SK-N-DZ (cell line): ENCODE measurements at places on chromosomes 11 and 22.

DNA sequence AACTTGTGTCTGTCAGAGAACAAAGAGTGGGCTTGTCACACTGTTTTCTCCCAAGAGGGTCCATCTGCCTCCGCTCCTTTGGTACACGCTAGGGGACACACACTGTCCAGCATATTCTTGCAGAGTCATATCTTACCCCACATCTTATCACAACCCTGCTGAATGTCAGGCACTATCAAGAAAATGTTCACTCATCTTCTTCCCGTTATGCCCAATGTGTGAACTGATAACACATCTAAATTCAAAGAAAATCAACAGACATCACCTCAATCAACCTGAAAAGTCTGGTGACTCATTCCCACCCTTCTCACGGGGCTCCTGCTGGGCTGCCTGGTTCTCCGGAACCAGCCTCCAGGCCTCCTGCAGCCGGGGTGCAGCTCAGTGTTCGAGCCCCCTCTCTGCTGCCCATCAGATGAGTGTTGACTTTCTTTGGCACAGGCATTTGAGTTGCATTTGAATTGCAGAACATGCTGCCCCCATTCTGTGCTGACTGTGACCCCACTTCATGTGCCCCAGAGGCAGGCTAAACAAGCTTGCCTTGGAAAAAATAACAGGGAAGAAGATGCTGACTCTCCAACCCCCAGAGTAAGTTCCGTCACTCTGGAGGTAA is 19.4 kb downstream of the GRAP2 start:
- no peak for DNase-seq

GRCh38 chr11:44687388-44687787 is 39.4 kb upstream of the TSPAN18 start:
- no peak for DNase-seq

- DNase-seq: no peak
Measured at GRCh38 chr11:73216465-73216864, 1.6 kb upstream of the P2RY2 start.

- peak; percentile 35 for DNase-seq
Measured at GRCh38 chr11:111565114-111565720, 24.7 kb downstream of the LAYN start.

DNA sequence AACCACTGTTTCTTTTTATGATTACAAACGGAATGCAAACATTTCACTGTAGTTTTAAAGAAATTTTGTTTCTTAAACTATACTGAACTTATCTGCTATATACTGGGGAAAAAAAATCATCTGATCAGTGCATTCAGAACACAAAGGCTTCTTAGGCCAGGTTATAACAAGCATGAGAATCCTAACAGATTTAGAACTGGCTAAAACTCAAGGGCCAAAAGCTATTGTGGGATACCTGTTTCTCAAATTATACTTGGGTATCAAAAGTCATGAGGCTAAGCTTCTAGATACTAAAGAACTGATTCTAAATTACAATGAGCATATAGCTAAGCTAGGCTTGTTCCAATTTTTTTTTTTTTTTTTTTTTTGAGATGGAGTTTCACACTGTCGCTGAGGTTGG is 29.7 kb upstream of the CHRNA10 start:
- DNase-seq: no peak

- DNase-seq: no peak
Measured at GRCh38 chr11:44494785-44495184, 70.7 kb upstream of the CD82 start.

DNA sequence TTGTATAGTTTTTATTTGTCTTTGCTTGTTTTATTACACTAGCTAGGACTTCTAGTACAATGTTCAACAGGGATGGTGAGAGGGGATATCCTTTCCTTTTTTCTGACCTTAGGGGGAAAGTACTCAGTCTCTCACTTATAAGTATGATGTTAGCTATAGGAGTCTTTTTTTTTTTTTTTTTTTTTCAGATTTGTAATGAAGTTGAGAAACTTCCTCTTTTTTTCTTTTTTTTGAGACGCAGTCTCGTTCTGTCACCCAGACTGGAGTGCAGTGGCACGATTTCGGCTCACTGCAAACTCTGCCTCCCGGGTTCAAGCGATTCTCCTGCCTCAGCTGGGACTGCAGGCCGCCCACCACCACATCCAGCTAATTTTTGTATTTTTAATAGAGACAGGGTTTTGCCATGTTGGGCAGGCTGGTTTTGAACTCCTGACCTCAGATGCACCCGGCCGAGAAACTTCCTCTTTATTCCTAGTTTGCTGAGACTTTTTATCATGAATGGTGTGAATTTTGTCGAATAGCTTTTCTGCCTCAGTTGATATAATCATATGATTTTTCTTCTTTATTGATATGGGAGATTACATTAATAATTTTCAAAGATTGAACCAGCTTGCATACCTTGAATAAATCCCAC is 10.9 kb downstream of the TRIM22 start:
- no peak for DNase-seq

DNA sequence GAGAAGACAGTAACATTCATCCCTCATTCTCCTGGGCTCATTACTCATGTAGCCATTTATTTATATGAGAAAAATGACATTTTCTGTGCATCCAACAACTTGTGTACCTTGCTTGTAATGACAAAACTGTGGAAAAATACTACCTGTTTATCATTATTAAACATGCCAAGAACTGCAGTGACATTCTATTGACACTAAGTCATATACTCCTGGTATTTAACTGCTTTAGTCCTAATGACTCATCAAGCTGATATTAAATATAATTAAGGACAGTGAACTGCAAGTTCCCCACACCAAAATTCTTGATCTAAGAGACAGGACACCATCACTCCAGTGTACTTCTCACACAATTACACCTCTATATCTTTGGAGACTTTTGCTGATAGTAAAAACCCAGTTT is 1328.7 kb upstream of the RAG2 start:
- DNase-seq: no peak

GRCh38 chr11:45347348-45348082 is 61.4 kb upstream of the SYT13 start:
- no peak for DNase-seq

DNA sequence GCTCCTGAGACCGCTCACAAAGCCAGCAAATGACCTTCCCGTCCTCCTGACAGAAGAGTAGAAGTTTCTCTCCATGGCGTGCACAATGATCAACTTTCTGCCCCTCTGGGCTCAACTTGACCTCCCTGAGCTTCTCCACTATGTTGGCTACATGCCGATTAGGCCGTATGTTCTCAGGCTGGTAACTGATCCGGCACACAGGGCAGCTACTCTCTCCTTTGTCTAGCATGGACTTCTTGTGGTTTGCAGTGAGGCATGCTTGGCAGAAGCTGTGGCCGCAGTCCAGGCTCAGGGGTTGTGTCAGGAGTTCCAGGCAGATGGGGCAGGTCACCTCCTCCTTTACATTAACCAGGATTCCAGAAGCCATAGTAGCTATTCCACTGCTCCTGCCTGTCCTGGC is 5.1 kb downstream of the TRIM5 start:
- DNase-seq: no peak

DNA sequence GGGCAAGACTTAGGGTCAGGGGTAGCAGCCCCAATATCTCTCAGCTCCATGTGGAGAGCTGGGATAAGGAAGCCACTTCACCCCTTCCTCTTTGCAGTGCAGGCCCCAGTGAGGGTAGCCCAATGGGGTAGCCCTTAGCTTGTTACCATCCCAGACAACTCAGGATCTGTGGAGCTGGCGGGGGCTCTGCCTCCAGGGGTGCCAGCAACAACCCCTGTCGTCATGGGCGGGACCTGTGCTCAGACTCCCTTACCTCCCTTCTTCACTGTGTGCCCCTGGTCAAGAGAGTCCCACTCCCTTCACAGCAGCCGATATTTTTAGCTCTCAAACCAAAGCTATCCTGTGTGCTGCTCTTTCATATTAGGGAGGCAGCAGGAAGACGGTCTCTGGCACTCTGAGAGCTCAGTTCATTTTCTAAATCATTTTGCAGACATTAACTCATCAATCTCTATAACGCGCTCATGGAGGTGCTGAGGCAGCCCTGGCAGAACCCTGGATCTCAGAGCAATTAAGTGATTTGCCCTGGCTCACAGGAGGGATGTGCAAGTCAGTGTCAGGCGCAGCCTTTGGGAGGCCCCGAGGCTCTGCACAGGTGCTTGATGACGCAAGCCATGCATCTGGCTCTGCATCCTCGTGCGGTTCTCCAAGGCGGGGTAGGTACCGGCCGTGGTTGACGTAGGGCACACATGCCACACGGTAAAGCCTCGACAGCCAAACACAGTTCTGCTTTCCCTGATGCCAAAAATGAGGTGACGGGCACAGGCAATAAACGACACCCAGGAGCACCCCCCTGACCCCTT is 357.6 kb downstream of the SHANK2 start:
- no peak for DNase-seq

GRCh38 chr11:30560206-30561106 is 25.7 kb downstream of the MPPED2 start:
- DNase-seq: no peak

DNA sequence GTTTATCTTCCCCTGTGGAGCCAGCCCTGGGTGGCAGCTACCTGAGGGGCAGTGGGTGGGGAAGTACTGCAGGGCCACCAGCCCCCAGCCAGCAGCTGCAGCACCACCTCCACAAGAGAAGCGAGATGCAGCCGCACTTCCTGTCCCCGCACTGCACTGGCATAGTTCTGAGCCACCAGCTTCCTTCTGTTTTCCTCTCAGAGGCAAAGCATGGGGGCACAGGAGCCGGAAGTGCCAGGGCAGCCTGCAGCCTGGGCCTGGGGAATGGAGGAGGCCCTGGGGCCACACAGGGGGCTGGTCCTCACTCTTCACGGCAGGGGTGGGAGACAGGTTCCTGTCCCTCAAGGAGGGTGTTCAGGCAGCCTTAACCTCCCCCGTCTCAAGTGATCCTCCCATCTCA is 11.9 kb upstream of the SH3BP1 start:
- no peak for DNase-seq

DNA sequence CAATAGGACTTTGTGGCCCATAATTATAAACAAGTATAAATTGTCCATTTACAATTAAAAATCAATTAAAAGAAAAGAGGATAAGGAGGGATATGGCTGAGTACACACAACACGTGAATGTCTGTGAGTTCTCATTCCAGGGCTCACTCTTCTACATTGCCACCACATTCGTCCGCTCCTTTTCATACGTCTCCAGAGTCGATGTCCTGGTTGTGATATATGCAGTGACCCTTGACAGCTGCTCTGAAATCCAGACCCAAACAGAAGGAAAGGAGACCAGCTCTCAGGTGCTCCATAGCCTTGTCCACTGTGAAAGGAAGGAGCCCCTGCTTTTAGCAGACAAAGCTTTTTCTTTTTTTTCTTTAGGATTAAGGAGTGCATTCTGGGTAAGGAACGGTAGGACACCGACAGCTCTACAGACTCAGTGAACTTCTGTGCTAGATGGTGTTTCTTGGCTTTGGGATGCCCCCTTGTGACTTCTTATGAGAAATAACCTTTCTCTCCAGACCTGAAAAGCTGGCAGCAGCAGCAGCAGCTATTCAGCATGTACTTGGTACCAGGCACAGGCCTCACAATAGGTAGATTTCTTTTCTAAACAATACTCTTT is 19.7 kb upstream of the DNAJB13 start:
- DNase-seq: peak; percentile 65

- no peak for DNase-seq
Measured at GRCh38 chr22:43092085-43092484, 2.9 kb upstream of the TTLL1 start.

DNA sequence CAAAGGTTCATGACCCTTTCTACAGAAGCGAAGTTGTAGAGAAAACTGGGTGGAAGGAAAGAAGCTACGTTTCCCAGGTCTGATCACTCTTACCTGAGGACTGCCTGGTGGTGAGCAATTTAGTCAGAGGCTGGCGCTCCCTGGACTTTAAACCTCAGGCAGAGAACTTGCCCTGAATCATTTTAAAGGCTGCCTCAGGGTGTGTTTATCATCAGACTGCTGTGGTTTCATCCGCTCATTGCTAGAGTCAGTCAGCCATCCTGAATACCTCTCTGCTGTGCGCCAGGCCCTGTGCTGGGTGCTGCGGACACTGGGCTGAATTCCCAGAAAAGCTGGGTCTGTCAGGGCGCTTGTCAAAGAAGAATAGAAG is 2.7 kb downstream of the DTX4 start:
- DNase-seq: no peak

GRCh38 chr22:46854125-46854870 is 91.8 kb downstream of the TBC1D22A start:
- no peak for DNase-seq

DNA sequence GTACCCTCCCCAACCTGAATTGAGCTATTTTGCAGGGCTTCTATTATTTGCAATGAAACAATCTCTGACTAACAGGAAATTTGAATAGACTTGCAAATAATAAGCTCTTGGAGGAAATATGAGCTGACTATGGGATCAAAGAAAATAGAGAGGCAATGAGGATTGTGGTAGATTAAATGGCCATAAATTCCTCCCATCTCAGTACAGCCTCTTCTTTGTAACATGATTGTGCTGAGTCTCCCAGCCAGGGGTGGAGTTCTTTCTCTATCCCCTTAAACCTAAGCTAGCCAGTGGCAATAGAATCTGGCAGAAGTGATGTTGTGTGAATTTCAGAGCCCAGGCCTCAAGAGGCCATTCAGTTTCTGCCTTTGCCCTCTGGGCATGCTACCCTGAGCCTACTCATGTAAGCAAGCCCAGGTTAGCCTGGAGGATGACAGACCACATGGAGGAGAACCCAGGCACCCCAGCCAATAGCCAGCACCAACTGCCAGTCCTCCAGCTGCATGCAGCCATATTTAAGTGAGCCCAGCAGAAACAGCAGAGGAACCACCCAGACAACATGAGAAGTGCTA is 86.8 kb upstream of the TP53I11 start:
- no peak for DNase-seq

GRCh38 chr11:45176996-45177395 is 30.6 kb downstream of the PRDM11 start:
- DNase-seq: no peak

GRCh38 chr11:72446929-72447769 is 12.8 kb upstream of the CLPB start:
- DNase-seq: peak; percentile 75

GRCh38 chr11:134417871-134418840 is 6.1 kb upstream of the B3GAT1 start:
- no peak for DNase-seq

DNA sequence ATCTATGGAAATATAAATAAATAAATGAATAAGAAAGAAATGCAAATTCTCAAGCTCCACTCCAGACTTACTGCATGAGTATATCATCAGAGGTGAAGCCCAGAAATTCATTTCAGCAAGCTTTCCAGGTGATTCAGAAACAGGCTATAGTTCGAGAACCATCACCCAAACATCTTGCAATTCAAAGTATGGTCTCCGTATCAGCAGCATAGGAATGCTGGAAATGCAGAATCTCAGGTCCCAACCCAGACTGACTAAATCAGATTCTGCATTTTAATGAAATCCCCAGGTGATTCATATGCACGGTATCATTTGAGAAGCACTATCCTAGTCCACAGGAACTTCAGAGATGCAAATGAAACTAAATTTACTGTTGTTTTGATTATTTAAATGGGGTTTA is 95.3 kb downstream of the SERGEF start:
- no peak for DNase-seq

- peak; percentile 68 for DNase-seq
Measured at GRCh38 chr11:46290598-46291309, 13.3 kb downstream of the CREB3L1 start.
